Fibroblast of villous mesenchyme (primary cell): ENCODE measurements at places on chromosomes 5 and 9. TPM values are rescaled to one million over a fixed set of nuclear protein-coding genes. Genes with fewer than 3 reads are reported as not detected.

The CAMLG gene
- total RNA-seq: 21.9 and 33.2 TPM in 2 replicates

The LVRN gene
- total RNA-seq: under 0.01 and 0.64 TPM in 2 replicates

The MLANA gene
- total RNA-seq: not detected in 2 replicates

The MELK gene
- 19.0 and 34.5 TPM in 2 replicates for total RNA-seq

The ADRB2 gene
- 0.32 and 1.7 TPM in 2 replicates for total RNA-seq

The CARTPT gene
- total RNA-seq: not detected in 2 replicates

The SPOCK1 gene
- total RNA-seq: 49.0 and 54.8 TPM in 2 replicates

The NREP gene
- 146 and 253 TPM in 2 replicates for total RNA-seq

The GPR107 gene
- total RNA-seq: 27.4 and 38.0 TPM in 2 replicates

The PCDHB13 gene
- total RNA-seq: under 0.01 and 0.32 TPM in 2 replicates

The CCNJL gene
- total RNA-seq: 0.86 and 1.3 TPM in 2 replicates

The ANXA1 gene
- total RNA-seq: 526 and 798 TPM in 2 replicates

The GCNT1 gene
- total RNA-seq: 2.6 and 9.9 TPM in 2 replicates

The CXXC5 gene
- total RNA-seq: 75.4 and 79.5 TPM in 2 replicates

The SHC3 gene
- total RNA-seq: 7.4 and 11.7 TPM in 2 replicates

The SH3GL2 gene
- 0.32 and 0.43 TPM in 2 replicates for total RNA-seq

The TMEM141 gene
- total RNA-seq: 33.5 and 39.7 TPM in 2 replicates

The HRCT1 gene
- total RNA-seq: 0.43 and 0.97 TPM in 2 replicates

The CDO1 gene
- total RNA-seq: 0.32 and 2.6 TPM in 2 replicates

The AHRR gene
- 22.5 and 35.1 TPM in 2 replicates for total RNA-seq

The SLC23A1 gene
- not detected in 2 replicates for total RNA-seq

The FBXL7 gene
- 10.6 and 11.2 TPM in 2 replicates for total RNA-seq

The OGN gene
- total RNA-seq: not detected in 2 replicates

The COL5A1 gene
- 295 and 502 TPM in 2 replicates for total RNA-seq

The FOXD4 gene
- total RNA-seq: under 0.01 and 0.43 TPM in 2 replicates

The PCDHGA10 gene
- 11.7 and 12.2 TPM in 2 replicates for total RNA-seq
